ENCODE measurements at places on chromosomes 13 and 19.

DNA sequence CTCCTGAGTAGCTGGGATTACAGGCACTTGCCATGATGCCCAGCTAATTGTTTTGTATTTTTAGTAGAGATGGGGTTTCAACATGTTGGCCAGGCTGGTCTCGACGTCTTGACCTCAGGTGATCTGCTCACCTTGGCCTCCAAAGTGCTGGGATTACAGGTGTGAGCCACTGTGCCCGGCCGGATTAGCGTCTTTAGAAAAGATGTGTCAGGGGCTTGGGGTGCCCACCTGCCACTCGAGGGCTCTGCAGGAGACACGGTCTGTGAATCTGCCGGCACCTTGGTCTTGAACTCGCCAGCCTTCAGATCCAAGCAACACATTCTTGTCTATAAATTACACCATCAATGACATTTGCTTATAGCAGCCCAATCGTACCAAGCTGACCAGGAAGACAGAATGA is 38.8 kb upstream of the TUBGCP3 start:
- no peak for DNase-seq

DNA sequence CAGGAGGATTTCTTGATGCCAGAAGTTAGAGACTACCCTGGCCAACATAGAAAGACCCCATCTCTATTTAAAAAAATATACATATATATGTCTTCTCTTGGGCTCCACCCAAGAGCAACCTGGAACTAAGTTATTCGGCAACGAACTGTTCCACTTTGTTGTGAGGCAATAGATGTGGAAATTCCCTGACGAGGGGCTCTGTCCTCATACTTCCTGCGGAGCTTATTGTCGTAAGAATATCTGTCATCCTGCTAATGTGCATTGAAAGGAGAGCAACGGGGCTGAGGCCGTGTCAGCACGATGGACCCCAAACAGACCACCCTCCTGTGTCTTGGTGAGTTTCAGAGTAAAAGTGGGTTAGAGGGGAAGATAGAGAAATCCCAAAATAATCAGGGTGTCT is at the start of gene FCAR:
TSS of gene FCAR (plus strand) at position 246 of the 400 bp plus-strand sequence. CDS start at position 301, 55 bp downstream.
- DNase-seq: no peak

DNA sequence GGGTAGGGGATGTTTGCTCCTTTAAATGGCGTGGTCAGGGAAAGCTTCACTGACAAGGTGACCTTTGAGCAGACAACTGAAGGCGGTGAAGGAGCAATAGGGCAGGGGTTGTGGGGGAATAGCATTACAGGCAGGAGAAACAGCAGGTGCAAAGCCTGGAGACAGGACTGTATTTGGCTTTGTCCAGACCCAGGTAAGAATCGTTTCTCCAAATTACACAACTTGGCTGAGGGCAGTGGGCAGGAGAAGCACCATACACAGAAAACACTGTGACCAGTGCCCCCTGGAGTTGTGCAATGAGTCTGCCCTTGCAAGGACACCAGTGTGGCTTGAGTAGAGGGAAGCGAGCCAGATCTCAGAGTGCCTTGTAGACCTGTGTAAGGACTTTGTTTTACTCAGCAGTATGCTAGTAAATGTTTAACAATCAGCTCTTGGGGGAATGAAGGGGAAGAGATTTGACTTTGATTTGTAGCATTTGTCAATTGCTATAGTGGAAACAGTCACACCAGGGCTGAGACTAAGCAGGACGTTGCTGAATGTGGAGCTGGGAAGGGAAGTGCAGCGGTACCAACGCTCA is 360.0 kb downstream of the DCT start:
- no peak for DNase-seq

DNA sequence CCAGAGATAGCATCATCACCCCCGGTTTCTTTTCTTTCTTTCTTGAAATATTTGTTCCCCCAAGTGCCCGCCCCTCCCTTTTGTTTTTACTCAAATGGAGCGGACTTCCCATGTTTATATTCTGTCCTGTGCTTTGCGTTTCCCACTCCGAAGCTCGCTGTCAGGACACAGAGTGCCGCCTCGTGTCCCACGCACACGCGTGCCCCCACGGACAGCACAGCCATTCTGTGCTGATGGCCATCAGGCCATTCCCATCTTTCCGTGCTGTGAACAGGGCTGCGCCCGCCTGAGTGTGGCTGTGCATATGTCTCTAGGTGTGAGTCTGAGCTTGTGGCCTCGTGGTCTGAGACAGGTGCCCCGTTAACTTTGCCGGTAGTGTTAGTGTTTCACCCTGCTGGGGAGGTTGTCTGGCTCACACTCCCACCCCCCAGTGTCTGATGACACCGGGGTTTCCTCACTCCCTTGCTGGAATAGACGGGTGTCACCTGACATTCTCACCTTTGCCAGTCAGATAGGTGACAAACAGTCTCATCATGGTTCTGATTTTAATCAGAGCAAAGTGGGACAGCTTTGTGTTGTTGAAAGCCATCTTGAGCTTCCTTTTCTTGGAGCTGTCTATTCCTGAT is 6.9 kb downstream of the PAK4 start:
- no peak for DNase-seq

DNA sequence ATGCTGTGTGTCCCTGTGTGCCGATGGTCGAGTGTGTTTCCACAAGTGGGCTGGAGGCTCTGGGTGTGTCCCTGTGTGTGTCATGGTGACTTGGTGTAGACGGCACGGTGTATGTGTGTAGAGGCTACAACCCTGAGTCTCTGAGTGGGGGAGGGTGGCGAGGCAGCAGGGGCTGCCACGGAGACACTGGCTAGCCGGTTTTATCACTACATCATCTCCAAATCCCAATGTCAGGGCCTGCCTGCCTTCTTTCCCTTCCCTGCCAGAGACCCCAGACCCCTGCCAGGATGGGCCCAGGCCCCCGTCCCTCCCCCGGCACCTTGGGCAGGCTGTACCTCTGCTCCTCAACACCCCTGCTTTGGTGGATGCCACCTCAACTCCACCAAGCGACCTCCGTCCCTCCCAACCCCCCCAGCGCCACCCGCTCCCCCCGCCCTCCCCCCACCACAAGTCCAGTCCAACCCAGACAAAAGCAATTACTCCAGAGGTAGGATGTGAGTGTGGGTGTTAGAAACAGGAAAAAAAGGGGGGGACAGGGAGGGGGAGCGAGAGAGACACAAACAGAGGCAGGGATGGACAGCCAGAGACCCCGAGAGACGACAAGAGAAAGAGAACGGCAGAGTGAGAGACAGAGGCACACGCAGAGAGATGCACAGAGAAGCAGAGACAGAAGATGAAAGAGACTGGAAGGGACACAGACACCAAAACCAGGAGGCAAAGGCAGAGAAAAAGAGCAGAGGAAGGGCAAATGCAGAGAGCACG is 21.6 kb upstream of the POU2F2 start:
- DNase-seq: no peak

DNA sequence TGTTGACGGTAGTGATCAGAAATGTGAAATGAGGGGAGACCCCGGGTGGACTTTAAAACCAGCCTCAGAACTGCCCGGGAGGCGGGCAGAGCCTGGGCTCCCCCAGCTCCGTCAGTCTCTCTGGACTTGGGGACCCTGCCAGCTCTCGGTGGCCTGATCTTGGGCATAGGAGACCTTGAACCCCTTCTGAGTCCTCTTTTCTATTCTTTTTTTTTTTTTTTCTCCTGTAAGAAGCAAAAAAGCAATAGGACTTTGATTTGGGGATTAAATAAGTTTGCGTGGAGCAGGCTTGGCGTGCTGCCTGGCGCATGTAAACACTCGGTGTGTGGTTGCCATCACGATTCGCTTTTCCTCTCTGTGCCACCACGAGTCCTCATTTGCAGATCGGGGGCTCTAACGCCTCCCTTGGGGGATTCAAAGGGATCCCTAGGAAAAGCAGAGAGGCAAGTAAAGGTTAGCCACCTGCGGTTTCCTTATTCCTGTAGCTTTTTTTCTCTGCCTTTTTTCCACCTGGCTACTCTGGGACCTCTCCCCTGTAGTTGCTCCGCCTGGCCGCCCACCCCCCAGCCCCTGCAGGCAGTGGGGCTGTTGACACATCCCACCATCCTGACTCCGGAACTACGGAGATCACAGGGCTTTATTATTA is 1.3 kb downstream of the SAFB start:
- DNase-seq: no peak

DNA sequence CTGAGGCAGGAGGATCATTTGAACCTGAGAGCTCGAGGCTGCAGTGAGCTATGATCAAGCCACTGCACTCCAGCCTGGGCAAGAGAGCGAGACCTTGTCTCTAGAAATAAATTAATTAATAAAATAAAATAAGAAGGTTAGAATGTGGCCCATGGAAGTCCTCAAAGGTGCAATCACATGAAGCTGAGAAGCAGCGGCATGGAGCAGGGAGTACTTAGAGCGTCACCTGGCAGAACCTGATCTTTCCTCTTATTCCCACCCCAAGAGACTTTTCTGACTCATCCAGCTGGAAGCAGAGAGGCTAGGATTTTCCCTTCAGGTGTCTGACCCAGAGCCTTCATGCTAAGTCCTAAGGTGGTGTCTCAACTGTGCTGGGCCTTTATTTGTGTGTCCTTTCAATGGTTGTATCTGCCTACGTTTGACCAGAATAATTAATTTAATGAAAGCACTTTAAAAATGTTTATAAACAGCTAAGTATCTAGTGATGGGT is 8.9 kb upstream of the MRPS31 start:
- no peak for DNase-seq

DNA sequence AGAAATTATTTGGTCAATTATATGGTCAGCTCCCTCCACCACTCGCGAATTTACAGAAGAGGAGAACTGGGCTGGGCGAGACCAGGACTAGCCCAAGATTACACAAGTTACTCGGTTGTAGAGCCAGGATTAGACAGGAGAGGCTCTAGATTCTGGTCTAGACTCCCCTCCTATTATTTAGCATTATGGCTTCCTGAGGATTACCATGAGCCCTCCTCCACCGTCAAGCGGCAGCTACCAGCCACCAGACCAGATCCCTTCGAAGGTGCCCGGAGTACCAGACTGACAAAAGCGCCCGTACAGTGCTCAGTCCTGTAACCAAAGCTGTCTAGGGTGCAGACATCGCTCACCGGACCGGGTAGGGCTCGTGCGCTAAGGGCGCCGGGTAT is 497 bp upstream of the MLNR start:
- DNase-seq: no peak

DNA sequence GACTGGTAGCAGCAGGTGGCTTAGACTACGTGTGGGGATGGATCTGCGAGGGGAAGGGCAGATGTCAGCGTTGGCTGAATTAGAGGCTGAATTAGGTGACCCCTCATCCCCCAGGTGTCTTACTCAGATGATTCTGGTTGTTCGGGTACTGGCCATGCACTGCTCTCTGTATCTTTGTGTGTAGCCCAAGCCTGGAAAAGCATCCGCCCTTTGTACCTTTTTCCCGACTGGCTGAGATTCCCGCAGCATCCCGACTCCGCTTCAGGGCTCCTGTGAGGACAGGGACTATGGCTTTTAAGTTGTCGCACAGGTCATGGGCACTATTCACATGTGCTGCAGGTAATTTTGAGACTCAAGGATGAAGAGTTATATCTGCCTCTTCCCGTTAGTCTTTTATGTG is 7.2 kb downstream of the TFDP1 start:
- no peak for DNase-seq

DNA sequence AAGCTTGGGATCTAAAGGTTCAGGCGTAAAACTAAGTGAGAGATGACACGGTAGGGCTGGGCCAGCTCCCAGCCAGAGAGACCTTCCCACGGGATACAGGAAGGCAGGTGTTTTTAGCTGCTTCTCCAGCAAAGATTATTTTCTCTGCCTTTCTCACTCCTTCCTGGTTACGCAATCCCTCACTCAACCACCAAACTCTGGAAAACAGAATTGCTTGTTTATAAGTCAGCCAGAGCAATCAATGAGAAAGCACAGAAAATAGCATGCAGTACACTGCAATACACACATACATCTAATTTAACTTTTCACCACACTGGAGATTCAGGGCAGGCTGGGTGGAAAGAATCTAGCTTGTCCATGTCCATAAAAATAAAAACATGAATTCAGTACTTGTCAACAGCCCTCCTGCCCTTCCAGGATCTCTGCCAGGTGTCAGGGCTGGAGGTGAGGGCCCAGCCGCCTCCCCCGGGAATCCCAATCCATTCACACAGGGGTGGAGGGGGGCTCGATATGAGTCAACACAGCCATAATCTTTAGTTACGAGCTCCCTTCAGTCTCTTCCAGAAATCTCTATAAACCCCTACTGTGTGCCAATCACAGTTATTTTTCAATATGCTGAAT is 12.2 kb downstream of the RHPN2 start:
- no peak for DNase-seq

- no peak for DNase-seq
These were observed at the start of gene DLL3 for GRCh38 chr19:39498798-39499642. DLL3 (plus strand) TSS chr19:39498947; CDS start chr19:39498975, 28 bp downstream.

- no peak for DNase-seq
These were observed 1.5 kb downstream of the MAST3 start for GRCh38 chr19:18098891-18099622.

- no peak for DNase-seq
These were observed 5.0 kb downstream of the ELAVL3 start for GRCh38 chr19:11475861-11476260.

DNA sequence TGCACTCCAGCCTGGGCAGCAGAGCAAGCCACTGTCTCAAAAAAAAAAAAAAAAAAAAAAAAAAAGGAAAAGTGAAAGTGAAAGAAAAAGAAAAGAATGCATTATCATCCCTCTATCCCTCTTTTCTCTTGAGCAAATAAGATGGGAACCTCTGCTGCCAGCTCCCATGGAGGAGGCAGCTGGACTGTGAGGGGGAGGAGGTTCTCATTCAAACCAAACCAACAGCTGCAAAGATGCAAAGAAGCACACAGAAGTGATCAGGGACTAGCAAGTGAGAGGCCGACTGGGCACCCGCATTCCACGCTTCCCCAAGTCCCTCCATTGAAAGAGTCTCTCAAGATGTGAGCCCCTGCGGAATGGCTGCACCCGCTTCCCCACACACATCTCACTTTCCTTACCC is 63.5 kb downstream of the TSHZ3 start:
- DNase-seq: no peak
